ENCODE measurements at places on chromosomes 7 and 10.

- DNase-seq = no peak
Measured at GRCh38 chr7:1567896-1568510, 1.8 kb downstream of the PSMG3 start.

DNA sequence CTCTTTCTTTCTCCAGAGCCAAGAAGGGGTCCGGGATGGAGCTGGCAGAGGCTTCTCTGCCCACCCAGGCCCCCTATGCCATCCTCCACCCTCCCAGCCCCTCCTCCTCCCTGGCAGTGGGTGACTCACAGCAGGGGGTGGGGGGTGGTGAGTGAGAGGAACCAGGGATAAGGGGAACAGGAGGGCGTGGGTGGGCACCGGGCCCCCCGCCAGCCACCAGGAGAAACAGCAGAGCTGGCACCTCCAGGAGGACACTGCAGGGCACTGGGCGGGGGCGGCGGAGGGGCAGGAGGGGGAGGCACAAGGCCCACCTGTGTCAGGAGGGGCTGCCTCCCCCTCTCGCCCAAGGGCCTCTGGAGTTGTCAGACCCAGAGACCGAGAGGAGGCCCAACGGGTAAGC lies 56.0 kb downstream of the CAMK2B start:
- DNase-seq = no peak

- DNase-seq = no peak
Measured at GRCh38 chr7:130486954-130487436, 4.9 kb upstream of the MEST start.

DNA sequence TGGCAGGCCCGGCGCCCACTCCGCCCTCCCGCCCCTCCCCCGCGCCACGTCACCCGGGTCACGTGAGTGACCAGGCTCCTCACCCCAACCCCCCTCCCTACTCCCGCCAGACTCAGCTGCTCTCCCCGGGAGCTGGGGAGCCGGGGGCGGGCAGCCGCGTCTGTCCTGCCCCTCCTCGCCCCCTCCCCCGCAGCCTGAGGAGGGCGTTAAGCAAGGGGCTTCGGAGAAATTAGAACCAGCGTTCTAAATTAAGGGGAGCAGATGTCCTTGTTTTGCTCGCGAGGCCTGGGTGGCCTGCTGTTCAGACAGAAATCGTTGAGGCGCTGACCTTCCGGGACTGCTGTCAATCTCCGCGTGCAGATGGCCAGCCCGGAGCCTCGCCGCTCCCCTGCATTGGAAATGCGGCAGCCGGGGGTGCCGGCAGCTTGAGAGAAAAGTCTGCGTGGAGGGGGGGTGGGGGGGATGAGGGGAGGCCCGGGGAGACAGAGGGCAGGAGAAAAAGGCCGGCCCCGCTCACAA lies 102.2 kb upstream of the ZNF438 start:
- peak; percentile 79 for DNase-seq
